ENCODE measurements at places on chromosomes 1 and 21.

DNA sequence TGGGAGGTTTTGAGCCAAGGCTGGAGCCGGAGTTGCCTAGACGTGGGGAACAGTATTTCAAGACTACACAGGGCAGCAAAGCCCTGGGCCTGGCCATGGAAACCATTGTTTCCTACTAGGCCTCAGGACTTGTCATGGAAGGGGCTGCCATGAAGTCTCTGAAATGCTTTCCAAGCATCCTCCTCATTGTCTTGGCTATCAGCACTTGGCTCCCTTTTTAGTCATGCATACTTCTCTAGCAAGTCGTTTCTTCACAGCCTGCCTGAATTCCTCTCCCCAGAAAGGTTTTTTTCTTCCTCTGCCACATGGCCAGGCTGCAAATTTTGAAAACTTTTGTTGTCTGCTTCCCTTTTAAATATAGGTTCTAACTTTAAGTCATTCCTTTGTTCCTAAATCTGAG, 406.6 kb upstream of the TMPRSS15 start:
- DNase-seq = no peak

- DNase-seq = peak; percentile 44
Measured at GRCh38 chr1:230123280-230124185, 56.5 kb downstream of the GALNT2 start.

DNA sequence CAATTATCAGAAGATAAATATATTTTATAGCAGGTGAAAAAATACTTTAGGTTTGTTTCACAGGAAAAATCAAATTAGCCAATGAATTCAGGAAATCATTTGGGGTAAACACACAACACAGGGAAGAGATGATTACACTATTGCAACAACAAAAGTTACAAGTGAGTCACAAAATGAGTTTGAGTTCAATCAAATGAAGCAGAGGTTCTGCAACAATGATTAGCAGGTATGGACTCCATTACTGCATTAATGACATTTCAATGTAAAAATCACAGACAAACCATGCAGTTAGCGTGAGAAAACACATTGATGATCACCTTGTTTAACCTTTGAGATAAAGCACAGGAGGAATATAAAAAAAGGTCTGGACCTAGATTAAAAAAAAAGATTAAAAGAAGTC, 9.7 kb downstream of the ADGRL4 start:
- no peak for DNase-seq

GRCh38 chr1:209416039-209416438, 167.5 kb upstream of the CAMK1G start:
- DNase-seq = no peak

- no peak for DNase-seq
Measured at GRCh38 chr1:7247791-7248548, 462.7 kb downstream of the CAMTA1 start.

- DNase-seq = no peak
Measured at GRCh38 chr1:157849229-157849875, 7.7 kb upstream of the CD5L start.

DNA sequence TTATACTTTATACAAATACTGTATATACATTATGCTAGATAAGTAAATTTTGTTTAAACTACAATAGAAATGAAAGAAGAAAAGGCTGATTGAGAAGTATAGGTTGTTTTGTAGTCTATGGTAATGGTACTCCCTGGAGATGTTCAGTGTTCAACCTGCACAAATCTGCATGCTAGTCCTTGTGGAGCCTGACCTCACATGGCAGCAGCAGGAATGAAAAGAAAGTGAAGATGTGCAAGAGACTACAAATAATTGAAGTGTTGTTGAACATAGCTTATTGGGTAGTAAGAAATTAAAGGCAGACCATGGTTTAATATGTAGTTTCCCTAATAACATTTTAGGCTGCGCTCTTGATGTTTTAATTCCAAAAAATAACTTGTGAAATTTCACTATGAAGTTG, 201.2 kb downstream of the TGFB2 start:
- no peak for DNase-seq

DNA sequence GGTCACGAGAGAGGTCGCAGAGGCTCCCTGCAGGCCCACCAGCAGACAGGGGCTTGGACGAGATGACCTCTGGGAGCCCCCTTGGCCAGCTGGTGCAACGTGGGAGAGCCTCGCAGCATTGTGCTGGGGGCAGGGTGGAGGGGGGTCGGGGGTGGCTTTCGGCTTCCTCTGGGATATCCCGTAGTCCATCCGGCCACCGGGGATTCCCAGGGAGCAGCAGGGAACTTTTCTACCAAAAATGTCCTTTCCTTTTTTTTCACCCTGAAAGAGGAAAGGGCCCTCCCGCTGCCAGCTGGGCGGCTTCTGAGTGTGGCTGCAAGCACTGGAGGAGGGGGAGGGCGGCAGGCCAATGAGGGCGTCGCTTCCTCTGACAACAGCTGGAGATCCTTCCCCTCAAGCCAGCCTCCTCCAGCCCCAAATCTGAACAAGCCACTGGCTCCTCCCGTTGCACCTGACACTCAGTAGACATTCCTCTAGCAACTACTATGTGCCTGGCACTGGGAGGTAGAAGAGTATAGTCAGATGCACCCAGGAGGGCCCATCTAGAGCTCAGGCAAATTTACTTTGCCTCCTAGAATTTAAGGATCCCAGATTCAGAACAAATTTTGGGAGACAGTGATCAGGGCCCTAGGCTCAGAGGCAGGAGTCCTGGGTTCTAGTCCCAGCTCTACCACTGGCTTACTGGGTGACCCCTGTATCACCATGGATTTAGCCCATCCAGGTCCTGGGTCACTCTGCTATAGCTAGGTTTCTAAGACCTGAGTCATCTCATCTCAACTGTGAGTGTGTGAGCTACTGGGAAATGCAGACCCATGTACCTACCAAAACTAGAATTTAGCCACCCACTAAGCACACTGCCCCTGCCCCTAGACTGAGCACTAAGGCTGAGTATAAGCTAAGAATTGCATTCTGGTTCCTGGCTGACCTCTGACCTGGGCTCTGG, 2.7 kb downstream of the MOB3C start:
- DNase-seq = no peak

Data from smooth muscle cell of the brain vasculature (primary cell).